ENCODE measurements at places on chromosomes 1 and 21. TPM values are rescaled to one million over a fixed set of nuclear protein-coding genes. Genes with fewer than 3 reads are reported as not detected.

KRTAP11-1 gene
- total RNA-seq = not detected

DMBX1 gene
- 0.88 TPM for total RNA-seq

GRCh38 chr1:154664331-154665002 is 56.5 kb upstream of the ADAR start:
- H3K36me3 ChIP-seq = no peaks in the 10 kb centered on the region
- no peak overlapping the region for H3K4me3 ChIP-seq
- H3K27ac ChIP-seq = no peak overlapping the region
- no peaks in the 10 kb centered on the region for H3K4me1 ChIP-seq
- peaks cover 54% of the 10 kb centered on the region for H3K27me3 ChIP-seq
- DNase-seq = no peak

GRCh38 chr1:7886405-7886745 is 33.5 kb upstream of the UTS2 start:
- no peak overlapping the region for H3K27ac ChIP-seq
- no peaks in the 10 kb centered on the region for H3K36me3 ChIP-seq
- H3K27me3 ChIP-seq = peaks cover 17% of the 10 kb centered on the region
- DNase-seq = peak; percentile 11
